Activated naive CD8-positive, alpha-beta T cell treated with anti-CD3 and anti-CD28 coated beads, Interleukin-2, amount 50 U/mL, for 24 hours (primary cell): ENCODE measurements at places on chromosomes 3 and 15.

GRCh38 chr3:29871087-29871486 lies 590.2 kb downstream of the RBMS3 start:
- no peak for DNase-seq

- no peak for DNase-seq
These were observed 59.7 kb downstream of the STARD5 start for GRCh38 chr15:81264072-81264857.

DNA sequence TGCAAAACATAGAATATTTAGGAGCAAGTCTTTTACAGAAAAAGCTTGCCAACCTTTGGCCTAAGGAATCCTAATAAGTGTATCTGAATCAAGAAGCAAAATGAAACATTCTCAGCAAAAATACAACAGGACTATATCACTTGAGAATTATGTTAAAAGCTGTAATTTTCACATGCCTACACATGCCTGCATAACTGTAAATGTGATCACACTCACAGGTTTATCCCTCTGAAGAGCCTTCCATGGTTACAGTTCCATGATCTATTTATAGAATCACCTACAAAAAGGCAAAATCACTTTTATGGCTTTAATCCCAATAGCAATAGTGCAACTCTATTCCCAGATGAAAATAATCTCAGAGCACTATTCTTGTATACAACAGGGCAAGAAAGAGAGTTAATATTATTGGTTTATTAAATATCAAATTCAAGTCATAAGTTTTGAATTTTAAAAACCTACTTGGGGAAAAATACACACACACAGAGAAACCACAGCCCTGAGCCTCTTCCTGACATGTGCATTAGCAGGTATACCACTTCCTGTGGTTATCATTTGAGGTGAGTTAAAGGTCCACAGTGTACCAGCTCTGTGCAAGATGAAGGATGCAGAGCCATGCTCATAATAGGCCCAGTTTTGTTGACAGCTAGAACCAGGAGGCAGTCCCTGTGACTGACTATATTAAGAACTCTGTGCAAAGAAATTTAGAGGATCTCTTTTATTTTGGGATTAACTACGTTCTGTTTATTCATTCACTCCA lies 252.5 kb upstream of the TGFBR2 start:
- peak; percentile 36 for DNase-seq

- peak; percentile 67 for DNase-seq
These were observed 28.4 kb downstream of the CCDC12 start for GRCh38 chr3:46947981-46948791.
